ENCODE measurements at places on chromosomes 16 and 17.

DNA sequence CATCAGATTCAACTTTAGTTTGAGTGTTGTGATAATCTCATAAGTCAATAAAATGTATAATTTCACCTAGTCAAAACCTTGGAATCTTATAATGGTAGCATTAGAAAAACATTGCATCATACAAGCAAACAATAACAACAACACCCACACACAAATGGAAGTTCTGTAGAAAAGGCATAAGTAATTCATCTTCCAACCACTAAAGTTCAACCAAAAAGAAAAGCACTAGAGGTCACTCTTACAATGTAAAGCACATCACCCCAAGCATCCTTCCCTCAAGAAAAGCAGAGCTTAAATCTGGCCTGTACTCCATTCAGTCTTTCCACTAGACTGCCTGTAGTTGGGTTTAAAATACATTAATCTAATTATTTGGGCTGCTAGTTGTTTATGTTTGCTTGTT is 1.8 kb downstream of the CNTNAP4 start:
- DNase-seq: no peak

DNA sequence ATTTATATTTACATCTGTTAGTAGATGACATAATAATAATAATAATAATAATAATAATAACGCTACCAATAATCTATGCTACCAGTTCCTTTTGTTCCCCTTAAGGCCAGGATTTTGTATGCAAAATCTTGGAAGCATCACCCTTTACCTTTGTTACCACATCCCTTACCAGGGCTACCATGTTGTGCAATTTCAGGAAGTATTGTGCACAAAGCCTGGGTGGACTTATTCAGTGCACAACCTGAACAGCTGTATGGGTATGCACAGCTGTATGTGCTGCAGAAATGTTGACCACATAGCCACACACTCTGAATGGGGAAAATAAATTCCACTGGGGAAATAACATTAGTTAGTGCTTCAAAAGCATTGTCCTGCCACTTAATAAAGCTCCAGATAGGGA is 19.9 kb upstream of the CALB2 start:
- no peak for DNase-seq

GRCh38 chr17:31283841-31284240 is 13.2 kb downstream of the OMG start:
- no peak for DNase-seq

DNA sequence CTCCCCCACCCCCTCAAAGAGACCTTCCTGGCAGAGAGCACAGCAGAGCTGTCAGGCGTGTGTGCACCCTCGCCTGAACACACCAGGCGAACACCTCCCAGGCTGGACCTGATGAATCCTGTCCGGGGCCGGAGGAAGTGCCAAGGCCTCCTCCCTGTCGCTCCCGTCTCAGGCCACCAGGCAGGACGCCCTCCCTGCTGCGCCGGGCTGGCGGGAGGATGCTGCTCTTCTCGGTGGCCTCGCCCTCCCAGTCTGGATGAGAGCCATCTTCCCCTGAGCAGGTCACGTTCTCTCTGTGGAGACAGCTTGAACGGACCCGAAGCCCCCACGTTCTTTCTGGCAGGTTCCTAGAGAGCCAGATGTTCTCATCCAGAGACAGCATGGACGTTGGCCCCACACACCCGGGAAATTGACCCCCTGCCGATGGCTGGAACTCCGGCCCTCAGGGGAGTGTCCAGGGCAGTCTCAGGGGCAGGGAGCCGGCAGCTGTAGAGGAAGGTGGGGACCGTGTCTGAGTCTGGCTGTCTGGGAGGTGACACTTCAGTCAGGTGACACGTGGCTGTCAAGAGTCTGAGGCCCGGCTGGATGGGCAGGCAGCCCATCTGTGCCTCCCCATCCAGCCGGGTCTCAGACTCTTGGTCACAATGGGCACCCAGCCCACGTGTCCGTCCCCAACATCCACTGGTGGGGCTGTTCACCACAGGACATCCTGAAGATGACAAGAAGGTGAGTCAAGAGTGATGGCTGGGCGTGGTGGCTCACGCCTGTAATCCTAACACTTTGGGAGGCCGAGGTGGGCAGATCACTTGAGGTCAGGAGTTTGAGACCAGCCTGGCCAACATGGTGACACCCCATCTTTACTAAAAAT is 5.0 kb upstream of the TIMP2 start:
- peak; percentile 64 for DNase-seq

DNA sequence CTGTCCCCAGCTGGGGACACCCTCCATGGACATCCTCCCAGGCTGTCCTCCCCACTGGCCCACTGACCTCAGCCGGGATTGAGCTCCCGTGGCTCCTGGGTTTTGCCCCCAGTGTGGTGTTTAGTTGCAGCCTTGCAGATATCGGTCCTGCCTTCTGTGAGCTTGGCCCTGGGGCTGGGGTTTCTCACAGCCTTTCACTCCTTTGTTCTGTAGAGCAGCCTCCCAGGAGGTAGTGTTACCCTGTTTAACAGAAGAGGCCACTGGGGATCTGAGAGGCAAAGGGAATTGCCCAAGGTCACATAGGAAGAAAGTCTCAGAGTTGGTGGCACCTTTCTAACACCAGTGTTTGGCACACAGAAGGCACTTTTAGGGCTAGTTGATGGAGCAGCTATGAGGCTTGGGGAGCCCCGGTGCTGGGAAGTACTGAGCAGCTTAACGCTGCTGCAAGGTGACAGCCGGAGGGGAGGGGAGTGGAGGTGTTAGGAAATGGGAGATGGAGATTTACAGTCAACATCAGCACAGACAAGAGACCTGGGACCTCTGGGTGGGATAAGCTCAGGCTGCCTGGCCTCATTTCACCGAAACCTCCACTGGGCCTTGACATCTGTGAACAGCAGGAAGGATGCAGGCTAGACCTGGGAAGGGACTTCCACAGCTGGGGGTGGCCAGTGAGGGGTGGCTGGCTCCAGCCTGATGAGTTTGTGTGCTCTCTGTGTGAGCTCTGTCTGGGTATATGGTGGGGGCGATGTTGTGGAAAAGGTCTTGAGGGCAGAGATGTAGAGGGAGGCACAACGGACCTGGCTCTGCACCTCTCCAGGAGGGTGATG is 26.1 kb downstream of the CACNA1G start:
- no peak for DNase-seq

DNA sequence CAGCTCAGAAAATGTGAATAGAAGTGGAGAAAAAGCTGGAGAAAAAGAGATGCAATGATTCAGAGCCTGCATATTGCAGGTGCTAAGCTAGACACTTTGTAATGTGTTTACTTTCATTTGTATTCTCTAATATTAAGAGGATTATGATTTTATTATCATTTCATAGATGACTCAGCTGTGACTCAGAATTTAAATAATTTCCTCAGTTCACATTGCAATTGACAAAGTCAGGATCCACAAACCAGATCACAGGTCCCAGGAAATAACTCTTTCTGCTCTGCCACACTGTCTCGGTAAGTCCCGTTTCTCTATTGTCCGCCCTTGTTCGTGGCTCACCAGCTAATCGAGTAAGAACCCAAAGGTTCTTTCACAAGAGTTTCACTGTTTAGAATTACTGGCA is 235.4 kb upstream of the MON1B start:
- DNase-seq: no peak

- no peak for DNase-seq
Measured at GRCh38 chr17:79970576-79971068, 65.0 kb downstream of the TBC1D16 start.

DNA sequence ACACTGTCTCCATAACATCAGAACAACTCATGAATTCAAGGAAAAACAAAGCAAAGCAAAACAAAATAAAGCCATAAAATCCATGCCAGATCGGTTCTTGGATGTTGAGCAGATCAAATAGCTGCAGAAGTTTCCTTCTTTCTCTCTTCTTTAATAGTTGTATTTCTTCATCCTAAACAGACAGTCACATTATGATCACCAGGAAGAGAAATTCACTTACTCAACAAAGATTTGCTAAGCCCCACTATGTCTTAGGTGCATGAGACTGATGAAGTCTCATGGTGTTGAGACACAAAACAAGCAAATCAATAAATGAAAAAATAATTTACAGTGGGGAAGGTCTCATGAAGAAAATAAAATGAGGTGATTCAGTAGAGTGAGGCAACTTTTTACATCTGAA is 72.8 kb downstream of the WIPI1 start:
- no peak for DNase-seq

DNA sequence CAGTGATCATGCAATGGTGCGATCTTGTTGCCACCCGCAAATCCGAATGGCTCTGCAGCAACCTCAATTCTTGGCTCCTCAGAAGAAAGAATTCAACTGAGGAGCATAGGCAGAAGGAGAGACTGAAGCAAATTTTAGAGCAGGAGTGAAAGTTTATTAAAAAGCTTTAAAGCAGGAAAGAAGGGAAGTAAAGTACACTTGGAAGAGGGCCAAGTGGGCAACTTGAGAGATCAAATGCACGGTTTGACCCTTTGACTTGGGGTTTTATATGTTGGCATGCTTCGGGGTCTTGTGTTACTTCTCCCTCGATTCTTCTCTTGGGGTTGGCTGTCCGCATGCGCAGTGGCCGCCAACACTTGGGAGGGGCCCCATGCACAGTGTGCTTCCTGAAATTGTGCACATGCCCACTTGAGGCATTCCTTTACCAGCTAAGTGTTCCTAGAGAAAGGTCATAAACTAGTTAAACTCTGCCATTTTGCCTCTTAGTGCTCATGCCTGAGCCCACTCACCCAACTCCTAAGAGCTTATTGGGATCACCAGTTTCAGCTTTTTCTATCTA is 36.7 kb downstream of the ZNRF1 start:
- DNase-seq: no peak

GRCh38 chr17:3656755-3657587 is 11.4 kb downstream of the TAX1BP3 start:
- no peak for DNase-seq

GRCh38 chr17:39082482-39082881 is 69.0 kb downstream of the PLXDC1 start:
- DNase-seq: no peak

- DNase-seq: no peak
Measured at GRCh38 chr17:80738020-80738808, 193.6 kb downstream of the RPTOR start.

DNA sequence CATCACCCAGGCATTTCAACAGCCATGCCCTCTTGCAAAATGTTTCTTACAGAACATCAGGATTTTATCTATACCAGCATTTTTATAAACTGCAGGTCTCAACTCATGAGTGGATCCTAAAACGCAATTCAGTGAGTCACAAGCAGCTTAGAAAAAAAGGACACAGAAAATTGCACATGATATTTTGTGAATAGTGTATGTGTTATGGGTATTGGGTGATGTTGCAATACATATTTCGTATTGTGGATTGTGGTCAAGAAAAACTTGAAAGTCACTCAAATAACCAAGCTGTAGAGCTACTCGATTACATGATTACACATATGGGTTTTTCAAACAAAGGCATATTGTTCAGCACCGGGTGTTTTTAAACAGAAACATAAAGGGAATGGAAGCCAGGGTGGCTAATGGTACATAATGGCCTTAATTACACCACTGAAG is 1.4 kb downstream of the WIPI1 start:
- DNase-seq: no peak

DNA sequence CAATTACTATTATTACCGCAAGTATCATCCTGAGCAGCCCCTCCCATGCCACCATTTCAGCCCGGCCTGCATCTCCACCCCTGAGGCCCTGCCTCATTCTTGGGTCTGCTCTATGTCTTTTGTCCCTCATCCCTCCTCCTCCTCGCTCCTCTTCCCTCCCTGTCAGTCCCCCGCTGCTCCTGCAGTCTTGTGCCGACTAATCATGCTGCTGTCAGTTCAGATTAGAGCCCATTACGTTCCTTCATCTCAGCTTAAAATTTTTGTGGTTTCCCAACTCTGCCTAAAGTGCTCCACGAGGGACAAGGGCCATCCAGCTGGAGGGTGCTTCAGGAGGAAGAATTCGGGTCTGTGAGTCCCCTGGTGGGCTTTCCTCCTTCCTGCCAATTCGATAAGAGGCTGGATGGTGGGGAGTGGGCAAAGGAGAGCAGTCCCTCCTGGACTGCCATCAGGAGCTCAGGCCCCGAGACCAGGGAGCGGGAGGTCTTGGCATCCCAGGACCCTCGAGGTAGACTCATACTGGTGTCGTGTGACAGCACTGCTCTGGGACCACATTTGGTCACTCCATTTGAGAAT is 32.9 kb upstream of the GOSR2 start:
- DNase-seq: no peak

DNA sequence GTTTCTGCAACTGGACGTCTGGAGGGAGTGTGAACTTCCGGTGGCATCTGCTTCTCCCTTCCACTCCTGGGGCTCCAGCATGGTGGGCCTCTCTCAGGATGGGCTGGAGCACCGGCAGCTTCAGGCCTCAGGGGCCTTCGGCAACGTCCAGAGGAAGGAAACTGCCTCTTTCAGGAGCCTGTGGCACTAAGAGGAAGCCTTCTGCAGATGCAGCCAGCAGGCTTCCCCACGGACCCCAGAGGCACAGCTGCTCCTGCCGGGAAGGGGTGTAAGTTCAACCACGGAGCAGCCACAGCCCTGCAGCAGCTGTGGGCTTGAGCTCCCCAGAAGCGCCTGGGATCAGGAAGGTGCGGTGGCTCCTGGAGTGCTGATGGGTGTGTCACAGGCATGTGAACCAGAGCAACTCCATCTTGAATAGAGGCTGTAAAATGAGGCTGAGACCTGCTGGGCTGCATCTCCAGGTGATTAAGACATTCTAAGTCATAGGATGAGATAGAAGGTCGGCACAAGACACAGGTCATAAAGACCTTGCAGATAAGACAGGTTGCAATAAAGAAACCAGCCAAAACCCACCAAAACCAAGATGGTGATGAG is 50.8 kb upstream of the KLHDC4 start:
- DNase-seq: no peak

- no peak for DNase-seq
Measured at GRCh38 chr16:57165938-57166337, 19.9 kb downstream of the PSME3IP1 start.

- DNase-seq: no peak
Measured at GRCh38 chr17:28883967-28884702, 13.4 kb downstream of the FLOT2 start.

- DNase-seq: no peak
Measured at GRCh38 chr17:35947156-35947585, 3.7 kb upstream of the LYZL6 start.

DNA sequence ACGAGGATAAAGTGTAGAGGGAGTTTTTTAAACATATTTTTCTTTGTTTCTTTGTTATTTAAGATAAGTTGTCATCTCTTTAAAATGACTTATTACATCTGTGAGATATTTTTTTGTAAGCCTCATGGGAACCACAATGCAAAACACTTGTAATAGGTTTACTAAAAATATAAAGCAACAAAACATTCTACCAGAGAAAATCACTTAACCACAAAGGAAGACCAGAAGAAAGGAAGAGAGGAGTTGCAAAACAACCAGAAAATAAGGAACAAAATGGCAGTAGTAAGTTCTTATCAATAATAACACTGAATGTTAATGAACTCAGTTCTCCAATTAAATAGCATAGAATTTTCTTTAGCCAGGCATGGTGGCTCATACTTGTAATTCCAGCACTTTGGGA is 22.9 kb downstream of the DHRS7B start:
- DNase-seq: no peak

DNA sequence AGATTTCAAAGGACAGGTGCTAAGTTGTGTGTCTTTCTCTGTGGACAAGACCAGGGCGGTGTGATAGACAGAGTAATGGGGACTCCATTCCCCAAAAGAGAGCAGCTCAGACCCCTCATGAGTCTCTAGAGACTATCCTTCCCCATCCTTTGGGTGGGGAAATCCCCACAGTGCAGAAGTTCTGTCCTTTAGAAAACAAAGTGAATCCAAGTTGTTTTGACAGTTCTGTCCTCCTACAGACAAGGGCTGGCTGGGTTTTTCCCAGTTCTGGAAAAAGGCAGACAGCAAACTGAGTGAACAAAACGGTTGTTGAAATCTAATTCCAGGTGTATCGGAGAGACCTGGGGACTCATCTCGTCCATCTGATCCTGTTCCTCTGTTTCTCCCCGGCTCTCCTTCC is 11.0 kb upstream of the HAS3 start:
- no peak for DNase-seq

GRCh38 chr16:1708768-1709180 is 2.8 kb downstream of the MAPK8IP3 start:
- DNase-seq: no peak

All from ovary (tissue), 10 donors.